Muscle of back (tissue), 13 donors: ENCODE measurements at places on chromosomes 3 and 15. TPM values are rescaled to one million over a fixed set of nuclear protein-coding genes. Genes with fewer than 3 reads are reported as not detected.

The GPR149 gene
- 0.32 TPM for polyA plus RNA-seq

The MCF2L2 gene
- polyA plus RNA-seq, result 0.47 TPM

DNA sequence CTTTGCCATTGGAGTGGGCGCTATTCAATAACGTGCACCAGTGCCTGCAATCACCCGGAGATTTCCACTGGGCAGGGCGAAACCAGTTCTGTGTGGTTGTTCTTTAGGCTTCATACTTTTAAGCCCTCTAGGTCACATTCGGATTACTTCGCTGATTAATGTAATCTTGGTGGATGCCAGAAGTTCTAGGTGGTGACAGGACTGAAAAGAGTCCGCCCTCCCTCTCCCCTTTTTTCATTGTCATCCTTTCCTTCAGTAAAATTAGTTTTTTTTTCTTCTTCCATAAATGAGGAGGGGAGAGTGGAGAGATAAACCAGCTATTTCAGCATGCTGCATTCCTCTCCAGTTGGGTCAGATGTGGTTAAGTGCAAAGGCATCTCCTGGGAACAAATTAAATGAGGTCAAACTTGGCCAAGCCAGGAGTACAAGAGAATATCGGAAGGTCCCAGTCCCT is 2.3 kb upstream of the SLC2A2 start:
- peak; percentile 29 for DNase-seq

DNA sequence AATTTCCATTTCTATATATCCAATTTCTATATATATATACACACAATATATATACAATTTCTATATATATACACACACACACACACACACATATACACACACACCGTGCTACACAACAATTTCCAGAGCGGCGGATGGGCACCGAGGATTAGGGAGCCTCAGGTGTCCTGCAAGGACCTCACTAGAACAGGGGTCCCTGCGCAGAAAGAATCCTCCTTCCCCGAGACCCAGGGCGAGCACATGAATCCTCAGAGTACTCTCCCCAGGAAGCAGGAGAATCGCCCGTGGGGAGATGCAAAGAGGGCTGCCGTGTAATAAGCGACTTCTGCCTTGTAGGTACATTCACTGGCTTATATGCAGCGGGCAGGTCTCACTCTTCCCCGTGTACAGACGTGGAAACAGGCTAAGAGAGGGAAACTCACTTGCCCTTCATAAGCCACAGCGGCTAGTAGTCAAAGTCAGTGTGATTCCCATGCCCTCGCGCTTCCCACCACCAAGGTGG is 467 bp downstream of the PIF1 start:
- no peak for DNase-seq

- peak; percentile 67 for DNase-seq
Measured at GRCh38 chr3:133547432-133548041, 25.9 kb upstream of the CDV3 start.

GRCh38 chr3:49327485-49327884 is 12.4 kb downstream of the USP4 start:
- DNase-seq, result no peak

- DNase-seq, result peak; percentile 64
Measured at GRCh38 chr3:42839616-42840015, 30.4 kb downstream of the ACKR2 start.

GRCh38 chr15:60299452-60300047 is 98.2 kb downstream of the ANXA2 start:
- no peak for DNase-seq

The SLC28A1 gene
- polyA plus RNA-seq, result 0.27 TPM
